Stimulated activated CD8-positive, alpha-beta memory T cell treated with anti-CD3 and anti-CD28 coated beads, Interleukin-7, amount 100 ng/mL, for 1 hour (primary cell): ENCODE measurements at places on chromosomes 3 and 15.

DNA sequence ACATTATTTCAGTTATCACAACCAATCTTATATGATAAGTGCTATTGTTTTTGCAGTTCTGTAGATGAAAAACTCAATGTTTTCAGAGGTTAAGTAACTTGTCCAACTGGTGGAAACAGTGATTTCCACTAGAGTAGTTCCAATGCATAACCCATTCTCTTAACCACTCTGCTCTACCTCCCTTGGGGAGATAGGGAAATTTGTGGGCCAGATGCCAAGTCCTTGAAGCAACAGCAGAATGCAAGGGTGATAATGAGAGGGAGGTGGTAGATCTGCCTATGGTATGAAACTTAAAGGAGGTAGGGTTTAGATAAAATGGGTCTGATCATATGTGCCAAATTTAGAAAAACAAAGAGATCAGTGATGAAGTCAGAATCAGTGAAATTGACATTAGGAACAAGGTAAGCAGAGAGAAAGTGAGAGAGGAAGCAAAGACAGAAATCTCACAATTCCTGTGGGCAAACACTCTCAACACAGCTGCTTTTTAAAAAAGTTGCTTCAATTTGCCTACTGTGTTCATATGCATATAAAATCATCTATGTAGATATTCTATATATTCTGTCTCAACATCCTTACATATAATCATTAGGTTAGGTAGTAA lies 50.5 kb upstream of the UBP1 start:
- DNase-seq = no peak

GRCh38 chr3:81936817-81937216 lies 175.4 kb upstream of the GBE1 start:
- no peak for DNase-seq

GRCh38 chr3:102156426-102156825 lies 278.4 kb upstream of the ZPLD1 start:
- DNase-seq = no peak

- DNase-seq = no peak
Observed at GRCh38 chr3:5056111-5056391, 66.0 kb upstream of the ARL8B start.

DNA sequence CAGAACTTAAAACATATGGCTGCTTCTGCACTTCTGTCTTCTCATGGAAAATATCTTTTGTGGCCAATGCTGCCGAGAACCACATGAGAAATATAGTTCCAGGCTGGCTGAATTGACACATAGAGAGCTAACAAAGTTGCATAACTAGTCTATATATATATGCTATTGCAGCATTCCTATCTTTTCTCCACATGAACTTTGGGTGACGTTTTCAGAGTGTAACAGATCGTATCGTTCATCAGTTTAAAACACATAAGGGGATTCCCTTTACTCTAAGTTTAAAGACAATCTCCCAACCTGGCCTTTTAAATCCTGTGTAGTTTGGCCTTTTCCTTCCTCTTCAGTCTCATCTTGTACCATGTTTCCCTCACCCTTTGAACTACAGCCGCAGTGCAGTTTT lies 394.2 kb upstream of the CBLB start:
- no peak for DNase-seq

- no peak for DNase-seq
Observed at GRCh38 chr3:49029563-49029884, 326 bp upstream of the IMPDH2 start.

DNA sequence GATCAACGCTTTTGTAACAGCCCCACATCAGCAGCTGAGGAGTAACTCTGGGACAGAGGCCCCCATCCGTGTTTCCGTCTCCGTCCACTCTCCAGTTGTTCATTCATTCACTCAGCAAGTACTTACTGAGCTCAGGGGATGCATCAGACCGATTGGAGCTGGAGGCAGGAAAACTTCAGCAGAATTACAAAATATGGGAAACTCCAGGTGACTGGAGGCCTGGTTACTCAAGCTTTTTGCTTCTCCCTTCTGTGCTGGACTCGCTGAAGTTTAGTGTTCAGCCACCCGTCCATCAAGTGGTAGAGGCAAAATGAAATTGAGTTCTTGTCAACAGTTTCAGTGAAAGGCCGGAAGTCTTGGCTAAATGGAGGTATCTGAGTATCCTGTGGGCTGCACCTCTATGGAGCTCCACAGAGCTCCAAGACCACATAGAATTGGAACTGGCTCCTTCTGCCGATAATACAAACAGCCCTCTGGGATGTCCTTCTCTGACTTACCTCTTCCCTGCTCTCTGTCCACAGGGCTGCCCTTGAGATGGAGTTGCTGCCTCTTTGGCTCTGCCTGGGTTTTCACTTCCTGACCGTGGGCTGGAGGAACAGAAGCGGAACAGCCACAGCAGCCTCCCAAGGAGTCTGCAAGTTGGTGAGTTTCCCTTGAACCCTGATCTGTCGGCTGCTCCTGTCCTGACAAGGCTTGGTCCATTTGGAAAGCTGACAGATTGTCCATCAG lies 14.7 kb downstream of the NRROS start:
- no peak for DNase-seq

DNA sequence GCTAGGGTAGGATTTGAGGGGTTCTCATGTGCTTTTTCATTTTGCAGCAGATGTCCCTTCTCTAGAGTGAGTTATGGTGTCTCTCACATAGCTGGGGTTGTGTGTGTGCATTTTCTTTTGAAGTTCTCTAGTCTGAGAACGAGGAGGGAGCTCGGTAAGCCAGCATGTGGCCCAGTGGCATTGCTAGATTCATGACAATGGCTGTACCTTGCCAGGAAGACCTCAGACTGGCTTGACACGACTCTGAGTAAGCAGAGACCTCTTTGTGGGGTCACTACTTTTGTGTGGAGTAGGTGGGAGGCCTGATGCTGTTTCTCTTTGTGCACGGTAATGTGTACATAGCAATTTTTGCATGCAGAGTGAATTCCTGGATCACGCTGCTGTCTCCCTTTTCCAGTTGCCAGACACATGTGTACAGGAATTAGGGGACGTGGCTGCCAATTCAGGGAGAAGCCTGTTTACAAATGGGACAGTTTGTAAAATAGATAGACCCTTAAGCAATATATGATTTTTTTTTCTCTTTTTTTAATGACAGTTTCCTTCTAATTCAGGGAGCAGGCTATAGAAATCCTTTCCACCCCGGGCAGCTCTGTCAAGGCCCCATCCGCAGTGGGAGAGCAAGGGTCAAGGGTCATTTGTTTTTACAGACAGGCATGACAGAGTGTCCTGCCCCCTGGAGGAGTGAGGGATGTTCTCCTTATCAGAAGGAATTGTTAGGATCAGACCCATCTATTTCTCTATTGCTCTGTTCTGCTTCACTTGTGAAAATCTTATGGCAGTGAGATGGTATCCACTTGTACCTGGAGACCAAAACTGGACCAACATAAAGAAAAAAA lies 4.6 kb downstream of the CACNA1D start:
- DNase-seq = no peak

GRCh38 chr3:188053036-188053340 lies 101.0 kb upstream of the LPP start:
- DNase-seq = no peak

- no peak for DNase-seq
Observed at GRCh38 chr15:32119694-32120330, 89.5 kb downstream of the CHRNA7 start.

DNA sequence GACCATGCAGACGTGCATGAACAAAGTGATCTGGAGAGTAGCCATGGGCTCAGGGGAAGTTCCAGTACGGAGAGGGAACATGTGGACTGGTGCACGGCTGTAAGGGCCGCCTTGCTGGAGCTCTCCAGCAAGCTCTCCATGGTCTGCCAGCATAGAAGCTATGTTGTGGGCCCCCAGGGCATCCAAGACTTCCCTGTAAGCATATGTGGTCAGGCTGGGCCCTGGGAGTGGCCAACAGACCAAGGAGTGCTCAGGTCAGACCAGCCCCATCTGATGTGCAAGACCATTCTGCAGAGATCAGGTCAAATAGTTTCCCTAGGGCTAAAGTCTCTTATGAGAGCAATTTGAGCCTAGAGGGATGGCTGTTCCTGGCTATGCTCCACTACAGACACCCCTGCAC lies 110.1 kb upstream of the DAZL start:
- no peak for DNase-seq

GRCh38 chr15:85625856-85626255 lies 168.9 kb downstream of the KLHL25 start:
- DNase-seq = no peak
